ENCODE measurements at places on chromosomes 13 and 19.

DNA sequence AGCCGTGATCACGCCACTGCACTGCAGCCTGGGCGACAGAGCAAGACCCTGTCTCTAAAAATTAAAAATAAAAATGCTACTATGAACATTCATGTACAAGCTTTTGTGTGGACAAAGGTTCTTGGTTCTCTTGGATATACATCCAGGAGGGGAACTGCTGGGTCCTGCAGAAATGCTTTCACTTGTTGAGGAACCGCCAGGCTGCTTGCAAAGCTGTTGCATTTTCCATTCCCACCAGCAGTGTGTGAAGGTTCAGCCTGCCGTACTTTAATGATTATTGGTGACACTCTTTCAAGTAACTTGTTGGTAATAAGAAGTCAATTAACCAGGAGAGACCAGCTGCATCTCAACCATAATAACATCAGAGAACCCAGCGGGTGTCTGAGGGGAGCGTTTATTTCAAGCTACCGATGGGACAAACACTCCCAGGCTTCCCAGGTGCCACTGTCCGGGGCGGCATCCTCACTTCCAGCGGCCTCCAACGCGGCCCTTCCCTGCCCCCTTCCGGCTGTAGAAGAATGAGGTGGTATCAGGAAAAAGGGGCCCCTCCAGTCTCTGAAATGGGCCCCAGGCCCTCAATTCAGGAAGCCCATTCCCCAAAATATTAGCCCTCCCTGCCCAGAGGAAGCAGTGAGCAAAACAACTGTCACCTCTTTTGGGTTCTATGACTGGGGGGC, 15.2 kb upstream of the PPP1R12C start:
- no peak for DNase-seq

DNA sequence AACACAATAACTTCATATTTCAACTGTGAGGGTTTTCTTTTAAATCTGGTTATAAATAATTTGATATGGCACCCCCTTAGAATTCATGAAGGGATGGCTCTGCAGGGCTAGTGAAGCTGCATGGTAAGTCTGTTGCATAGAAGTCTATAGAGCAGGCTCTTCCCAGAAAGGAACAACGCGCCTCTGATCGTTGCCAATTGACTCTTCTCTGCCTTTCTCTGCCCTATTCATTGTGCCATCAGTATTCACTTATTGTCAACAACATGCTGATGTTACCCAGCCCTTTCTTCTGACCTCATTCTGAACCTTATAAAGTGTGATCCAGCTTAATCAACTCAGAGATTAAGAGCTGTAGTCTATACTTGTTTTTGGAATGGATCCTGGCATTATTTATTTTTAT, 16.3 kb upstream of the DCT start:
- DNase-seq: no peak

DNA sequence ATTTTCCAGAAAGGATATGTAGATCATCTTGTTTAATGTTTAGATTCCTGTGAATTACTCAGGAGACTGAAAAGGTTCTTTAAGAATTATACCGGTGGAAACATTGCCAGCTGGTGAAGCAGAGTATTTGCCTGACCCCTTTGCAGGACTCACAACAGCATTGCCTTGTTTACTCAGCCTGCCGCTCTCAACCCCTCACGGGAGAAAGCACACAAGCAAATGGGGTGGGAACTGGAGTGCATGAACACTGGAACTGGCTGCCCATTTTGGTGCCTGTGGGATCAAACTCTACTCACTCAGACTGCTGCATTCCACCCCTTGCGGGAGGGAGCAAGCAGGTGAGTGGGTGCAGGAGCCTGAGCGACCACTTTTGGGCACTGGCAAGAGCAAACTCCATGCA, 804.7 kb upstream of the SLITRK1 start:
- no peak for DNase-seq

DNA sequence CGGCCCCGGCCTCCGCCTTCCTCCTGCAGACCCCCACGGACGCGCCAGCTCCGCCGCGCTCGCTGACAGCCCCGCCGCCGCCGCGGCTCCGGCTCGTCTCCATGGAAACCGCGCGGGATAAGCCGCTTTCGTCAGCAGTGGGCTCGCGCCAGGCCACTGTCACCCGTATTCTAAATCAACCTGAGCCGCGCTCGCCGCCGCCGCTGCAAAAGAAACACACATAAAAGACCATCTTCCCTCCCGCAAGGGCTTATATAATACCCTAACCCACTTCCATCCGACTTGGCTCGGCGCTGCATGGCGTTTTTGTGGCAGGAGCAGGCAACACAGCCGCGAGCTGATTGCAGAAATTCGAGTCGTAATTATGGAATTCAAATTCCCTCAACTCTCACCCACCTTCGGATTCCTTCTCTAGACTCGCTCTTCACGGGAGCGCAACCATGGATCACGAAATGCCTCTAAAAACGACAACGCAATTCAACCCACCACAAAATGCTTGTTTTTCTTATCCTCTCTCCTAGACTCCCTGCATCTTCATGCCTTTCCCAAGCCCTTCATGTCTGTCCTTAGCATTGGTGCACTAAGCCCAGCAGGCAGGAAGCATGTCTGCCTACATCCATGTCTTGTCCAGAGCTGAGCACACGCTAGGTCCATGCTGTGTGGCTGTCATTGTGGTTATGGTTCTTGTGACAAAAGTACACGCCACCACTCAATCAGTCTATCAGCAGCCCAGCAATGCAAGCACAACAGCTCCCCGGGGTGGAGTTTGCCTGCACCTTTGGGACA, at the start of gene AMER2:
Gene AMER2 (minus strand): TSS at position 772 of the 786 bp plus-strand sequence. CDS start 669 bp downstream, at position 103.
- DNase-seq: no peak

- no peak for DNase-seq
These were observed 8.1 kb downstream of the B3GLCT start for GRCh38 chr13:31207661-31208552.

- no peak for DNase-seq
These were observed 4.3 kb upstream of the ZFR2 start for GRCh38 chr19:3873151-3873550.

- no peak for DNase-seq
These were observed 22.4 kb downstream of the ZNF571 start for GRCh38 chr19:37572203-37572602.

DNA sequence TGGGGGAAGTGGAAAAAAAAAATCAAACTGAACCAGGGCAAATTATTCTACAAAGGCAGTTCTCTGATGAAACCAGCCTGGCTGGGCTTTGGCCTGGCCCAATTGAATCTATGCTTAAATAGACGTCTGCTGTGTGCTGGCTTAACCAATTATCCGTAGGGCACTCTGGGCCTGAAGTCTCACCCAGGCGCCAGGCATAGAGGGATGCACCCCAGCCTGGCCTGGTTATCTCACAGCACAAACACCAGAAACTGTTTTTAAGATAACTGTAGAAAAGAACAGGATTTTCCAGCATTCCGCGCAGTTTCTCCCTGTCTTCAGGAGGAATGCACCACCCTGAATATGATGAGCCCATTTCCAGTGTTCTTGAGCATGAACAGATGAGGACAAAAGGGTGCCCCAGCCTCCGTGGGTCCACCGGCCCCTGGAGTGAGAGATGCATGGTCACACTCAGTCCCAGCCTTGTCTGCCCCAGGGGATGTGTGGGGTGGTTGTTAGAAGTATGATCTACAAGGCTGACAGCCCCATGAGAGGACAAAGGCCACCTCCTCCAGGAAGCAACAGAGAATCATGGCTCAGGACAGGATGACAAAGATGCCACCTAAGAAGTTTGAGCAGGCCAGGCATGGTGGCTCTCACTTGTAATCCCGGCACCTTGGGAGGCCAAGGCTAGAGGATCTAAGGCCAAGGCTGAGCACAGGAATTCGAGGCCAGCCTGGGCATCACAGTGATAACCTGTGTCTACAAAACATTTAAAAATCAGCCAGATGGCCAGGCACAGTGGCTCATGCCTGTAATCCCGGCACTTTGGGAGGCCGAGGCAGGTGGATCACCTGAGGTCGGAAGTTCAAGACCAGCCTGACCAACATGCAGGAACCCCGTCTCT, 50.2 kb downstream of the PEPD start:
- DNase-seq: no peak

GRCh38 chr19:7772752-7773291, 9.8 kb downstream of the CLEC4M start:
- no peak for DNase-seq

- DNase-seq: no peak
These were observed 1670.2 kb upstream of the PCDH20 start for GRCh38 chr13:63085851-63086250.

DNA sequence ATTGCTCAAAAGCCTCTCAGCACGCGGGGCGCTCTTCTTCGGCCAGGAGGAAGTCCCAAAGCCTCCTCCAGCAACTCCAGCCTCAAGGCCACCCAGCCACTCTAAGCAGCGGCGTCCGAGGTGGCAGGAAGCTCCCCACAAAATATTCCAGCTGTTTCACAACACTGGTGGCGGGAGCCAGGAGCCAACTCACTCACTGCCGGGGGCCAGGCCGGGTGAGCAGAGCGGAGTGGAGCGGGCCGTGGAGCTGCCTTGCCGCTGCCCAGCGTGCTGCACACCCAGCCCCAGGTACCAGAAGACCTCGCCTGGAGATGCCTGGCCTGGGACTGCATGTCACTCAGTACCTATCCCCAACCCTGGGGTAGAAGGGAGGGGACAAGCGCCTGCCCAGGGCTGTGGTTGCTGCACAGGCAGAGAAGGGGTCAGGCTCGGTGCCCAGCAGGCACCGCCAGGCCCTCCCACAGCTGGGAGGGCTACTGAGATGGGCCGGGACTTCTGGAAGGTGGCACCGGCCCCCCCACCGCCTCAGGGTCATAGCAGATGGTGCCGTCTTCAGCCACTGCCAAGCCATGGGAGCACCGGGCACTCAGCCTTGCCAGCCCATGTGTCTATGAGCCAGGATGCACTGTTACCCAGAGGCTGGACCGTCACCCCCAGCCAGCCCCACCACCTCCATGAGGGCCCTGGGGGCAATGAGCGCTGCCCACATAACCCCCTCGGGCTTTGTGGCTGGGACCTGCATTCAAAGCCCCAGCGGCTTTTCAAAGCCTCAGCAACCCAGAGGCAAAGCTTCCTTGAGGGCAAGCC, 59.2 kb downstream of the MLLT1 start:
- no peak for DNase-seq

DNA sequence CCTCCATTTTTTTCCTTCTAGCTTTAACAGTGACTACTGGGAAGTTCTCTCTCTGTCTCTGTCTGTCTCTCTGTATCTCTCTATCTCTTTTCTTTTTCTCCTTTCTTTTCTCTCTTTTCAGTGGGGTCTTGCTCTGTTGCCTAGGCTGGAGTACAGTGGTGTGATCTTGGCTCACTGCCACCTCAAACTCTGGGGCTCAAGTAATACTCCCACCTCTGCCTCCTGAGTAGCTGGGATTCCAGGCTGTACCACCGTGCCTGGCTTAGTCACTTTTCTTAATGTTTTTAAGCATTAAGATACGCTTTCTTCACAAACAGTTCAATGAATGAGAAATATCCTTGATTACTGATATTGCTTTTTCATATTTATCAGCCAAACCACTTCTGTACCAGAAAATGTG, 13.1 kb downstream of the PCCA start:
- DNase-seq: no peak

DNA sequence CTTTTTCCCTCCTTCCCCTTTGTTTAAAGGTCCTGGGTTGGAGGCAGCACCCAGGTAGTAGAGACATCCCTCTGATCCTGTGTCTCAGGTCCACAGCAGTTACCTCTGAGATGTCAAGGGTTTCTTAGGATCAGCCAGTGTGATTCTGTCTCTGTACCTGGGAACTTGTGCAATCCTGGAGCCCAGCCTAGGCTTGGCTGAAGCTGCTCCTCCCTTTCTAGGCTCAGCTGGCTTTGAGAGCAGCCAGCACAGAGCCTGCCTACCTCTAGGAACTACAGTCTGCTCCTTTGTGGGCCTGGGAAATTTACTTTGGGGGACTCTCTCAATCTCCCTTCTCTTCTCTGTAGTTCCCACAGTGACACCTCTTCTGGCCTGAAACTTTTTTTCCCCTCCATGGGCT, 171.6 kb downstream of the MTUS2 start:
- no peak for DNase-seq

DNA sequence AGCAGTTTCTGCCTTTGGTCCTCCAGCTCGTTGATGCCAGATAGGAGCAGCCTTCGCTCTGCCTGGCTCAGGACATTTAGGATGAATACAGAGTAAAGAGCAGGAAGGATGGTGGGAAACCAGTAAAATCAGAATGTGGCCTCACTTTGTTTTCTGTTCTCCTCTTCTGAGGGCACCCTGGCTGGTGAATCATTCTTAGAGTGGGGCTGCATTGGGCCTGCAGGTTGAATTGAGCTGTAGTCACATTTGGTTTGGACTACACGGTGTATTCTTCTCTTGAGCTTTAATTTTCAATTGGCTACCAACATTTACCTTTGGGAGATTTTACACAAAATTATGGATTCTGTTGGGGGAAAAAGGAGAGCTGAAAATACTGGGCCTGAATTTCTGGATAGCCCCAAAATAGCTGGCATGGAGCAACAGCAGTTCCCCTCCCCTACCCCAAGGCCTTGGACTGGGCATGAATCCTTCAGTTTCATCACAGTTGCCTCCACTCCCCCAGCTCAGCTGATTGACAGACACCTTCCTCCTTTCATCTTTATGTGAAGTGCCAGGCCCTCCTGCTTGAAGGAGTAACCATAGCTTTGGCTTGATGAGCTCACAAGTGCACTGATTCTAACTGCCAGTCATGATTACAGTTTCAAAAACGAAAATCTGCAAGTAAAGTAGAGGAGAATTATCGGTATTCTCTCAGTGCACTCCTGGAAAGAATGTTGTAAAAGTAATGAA, 24.3 kb downstream of the ERCC5 start:
- DNase-seq: no peak

- no peak for DNase-seq
These were observed 333.2 kb downstream of the PCDH9 start for GRCh38 chr13:66896933-66897332.

GRCh38 chr13:73522937-73523336, 464.1 kb downstream of the KLF5 start:
- DNase-seq: no peak

- DNase-seq: no peak
These were observed 67.3 kb downstream of the ERICH6B start for GRCh38 chr13:45548281-45548680.

- DNase-seq: no peak
These were observed 381.5 kb downstream of the MYO16 start for GRCh38 chr13:109010912-109011311.

DNA sequence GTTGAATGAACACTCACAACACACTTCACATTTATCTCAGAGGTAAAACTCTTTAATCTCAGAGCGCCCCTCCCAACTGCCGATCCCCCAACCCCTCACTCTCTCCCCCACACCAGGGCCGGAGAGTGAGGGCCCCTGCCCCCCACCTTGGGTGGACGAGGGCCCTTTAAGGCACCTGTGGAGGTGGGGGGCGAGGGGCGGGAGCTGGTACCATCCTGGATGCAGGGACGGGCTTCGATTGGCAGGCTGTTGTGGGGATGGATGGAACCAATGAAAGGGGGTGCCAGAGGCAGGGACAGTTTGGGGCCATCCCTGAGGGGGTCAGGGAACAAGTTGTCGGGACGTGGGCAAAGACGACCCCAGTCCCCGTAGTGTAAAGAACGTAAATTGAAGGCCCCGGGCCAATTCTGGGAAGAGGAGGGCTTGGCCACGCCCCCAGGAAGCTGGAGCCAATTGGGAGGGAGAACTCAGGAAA, 1.7 kb upstream of the PNKP start:
- no peak for DNase-seq
